SK-N-DZ (cell line): ENCODE measurements at places on chromosomes 3 and 15.
A peak's percentile ranks its signal among the peaks of the same experiment; 100 is the strongest.

DNA sequence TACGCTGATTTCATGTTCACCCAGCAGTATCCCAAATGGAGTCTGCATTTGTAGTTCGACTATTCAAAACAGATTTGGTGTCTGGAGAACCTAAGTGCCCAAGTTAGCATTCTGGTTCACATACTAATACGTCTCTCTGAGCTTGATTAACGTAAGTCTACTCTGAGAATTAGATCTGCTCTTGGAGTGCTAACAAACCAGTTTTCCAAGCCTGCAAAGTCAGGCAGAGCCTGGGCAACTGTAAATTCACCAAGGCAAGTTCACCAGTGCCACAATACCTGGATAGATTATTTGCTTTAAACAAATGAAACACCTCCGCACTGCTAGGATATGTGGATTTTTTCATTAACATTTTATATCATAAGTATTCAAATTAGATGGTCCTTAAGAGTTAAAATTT, 912.6 kb downstream of the ROBO1 start:
- DNase-seq = no peak

DNA sequence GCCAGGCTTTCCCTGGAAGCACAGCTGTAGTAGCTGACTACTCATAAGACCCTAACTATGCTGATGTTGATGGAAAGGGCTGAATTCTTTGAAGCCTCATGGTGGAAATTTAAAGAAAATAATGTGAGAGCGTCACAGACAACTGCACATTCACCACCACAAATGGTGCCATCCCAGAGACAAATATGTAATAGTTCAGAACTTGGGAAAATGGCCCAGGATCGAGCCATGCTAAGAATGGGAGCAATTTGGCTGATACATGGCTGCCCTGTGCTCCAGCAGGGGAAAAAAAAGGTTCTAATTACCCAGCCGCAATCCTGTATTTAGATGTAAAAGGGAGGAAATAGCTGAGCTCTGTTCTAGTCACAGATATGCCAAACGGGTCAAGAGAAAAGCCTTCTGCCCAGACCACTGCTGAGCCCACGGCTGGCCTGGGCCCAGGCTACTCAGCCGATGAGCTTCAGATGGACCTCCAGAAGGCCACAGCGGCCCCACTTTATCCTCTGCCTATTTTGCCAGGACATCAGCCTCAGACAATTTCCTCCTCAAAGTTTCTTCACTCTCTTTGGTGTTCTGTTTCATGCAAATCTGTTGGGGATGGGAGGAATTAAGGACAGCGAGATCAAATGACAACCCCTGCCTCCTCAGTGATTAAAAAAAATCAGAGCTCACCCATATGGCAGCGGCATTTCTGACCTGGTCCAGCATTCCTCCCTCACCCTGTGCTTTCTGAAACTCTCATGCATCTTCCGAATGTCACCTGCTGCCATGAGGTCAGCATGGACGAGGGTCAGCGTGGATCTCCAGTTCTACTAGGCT, 54.5 kb upstream of the MEX3B start:
- no peak for DNase-seq

DNA sequence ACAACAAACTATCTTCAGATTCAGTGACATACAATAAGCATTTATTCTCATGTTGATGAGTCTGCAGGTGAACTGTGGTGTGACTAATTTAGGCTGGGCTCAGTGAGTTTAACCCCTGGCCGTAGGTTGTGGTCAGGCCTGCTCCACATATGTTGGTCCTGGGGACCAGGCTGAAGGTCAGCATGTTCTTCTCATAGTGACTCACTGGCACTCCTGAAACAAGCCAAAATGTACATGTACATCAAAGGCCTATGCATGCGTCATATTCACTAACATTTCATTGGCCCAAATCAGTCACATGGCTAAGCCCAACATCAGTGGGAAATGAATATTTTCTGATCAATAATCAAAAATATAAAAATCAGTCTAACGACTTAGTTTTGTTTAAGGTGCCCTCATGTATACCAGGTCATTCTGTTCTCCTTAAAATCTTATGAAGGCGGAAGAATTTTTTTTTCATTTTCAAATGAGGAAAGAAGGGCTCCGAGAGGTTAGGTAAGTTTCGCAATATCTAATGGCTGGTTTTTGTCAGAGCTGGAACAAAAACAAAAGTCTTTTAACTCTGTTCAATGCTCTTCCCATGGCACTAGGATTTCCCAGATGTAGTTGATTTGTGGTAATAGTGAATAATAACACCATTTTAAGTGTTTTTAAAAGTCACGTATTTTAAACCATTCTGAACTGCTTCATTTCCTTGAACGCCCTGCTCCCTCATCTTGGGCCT, 148.5 kb downstream of the MFSD1 start:
- DNase-seq = no peak

DNA sequence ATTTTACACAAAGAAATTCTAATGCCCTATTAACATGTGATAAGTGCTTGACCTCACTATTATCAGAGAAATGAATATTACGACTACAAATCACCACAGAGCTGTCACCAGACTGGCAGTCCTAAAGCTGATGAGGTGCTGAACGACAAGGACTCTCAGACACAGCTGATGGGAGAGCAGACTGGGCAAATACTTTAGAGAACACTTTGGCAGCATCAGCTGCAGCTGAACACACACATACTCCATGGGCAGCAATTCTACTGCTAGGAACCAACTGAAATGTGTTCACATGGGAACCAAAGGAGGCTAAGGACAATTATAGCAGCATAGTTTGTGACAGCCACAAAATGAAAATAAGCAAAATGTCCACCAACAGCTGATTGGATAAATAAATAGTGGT, 45.5 kb downstream of the SUSD5 start:
- no peak for DNase-seq

DNA sequence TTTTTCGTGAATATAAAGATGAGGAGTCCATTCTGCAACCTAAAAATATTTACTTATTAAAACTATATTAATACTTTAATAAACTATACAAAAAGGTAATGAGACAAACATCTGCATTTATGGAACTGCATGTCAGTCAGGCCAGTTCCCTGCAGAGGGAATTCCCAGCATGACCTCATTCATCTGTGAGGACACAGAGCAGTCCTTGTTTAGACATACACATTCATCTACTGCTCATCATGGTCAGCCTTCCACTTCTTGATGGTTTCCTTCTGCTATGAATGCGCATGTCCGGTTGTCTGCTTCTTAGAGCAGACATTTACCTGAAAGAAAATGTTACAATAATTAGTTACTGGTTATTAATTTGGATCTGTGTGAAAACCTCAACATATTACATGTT, 3.3 kb upstream of the ACTR8 start:
- DNase-seq = no peak

- no peak for DNase-seq
Measured at GRCh38 chr15:80599359-80599758, 95.8 kb upstream of the ABHD17C start.

DNA sequence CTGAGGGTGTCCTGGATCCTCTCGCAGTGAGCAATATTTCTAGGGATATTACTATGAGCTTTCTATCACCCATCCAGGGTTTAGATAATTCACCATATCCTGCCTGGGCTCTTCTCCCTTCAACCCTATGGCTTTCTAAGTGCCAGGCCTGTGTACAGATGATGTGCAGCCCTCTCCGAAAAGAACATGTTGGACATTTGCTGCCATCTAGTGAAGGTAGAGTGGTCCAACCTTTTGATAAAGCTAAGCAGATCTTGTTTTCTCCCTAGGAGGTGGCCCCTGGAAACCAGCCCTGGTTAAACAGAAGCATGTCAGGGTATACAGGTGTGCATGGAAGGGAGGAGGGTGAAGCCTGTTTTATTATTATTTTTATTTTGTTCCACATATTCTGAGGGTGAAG, 27.9 kb upstream of the SCN10A start:
- peak; percentile 49 for DNase-seq

DNA sequence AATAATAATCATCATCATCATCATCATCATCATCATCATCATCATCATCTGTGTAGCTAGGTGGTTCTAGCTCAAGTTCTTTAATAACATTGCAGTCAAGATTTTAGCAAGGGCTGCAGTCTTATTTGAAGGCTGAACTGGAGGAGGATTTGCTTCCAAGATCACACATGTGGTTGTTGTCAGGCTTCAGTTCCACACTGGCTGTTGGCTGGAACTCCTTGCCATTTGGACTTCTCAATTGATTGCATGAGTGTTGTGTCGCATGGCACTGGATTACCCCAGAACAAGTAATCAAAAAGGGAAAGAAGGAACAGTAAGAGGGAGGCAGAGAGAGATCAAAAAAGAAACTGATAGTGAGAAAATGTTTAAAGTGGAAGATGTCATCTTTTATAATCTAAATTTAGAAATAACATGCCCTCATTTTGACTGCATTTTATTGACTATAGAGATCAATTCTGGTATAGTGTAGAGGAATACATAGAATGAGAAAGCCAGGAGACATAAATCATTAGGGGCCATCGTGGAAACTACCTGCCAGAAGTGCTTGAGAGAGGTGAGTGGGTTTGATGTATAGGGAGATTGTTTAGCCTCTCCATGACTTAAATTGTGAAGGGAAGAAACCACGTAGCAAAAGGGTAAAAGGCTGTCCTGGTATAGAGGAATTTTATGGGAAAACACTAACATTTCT, 346.6 kb upstream of the RBMS3 start:
- no peak for DNase-seq

DNA sequence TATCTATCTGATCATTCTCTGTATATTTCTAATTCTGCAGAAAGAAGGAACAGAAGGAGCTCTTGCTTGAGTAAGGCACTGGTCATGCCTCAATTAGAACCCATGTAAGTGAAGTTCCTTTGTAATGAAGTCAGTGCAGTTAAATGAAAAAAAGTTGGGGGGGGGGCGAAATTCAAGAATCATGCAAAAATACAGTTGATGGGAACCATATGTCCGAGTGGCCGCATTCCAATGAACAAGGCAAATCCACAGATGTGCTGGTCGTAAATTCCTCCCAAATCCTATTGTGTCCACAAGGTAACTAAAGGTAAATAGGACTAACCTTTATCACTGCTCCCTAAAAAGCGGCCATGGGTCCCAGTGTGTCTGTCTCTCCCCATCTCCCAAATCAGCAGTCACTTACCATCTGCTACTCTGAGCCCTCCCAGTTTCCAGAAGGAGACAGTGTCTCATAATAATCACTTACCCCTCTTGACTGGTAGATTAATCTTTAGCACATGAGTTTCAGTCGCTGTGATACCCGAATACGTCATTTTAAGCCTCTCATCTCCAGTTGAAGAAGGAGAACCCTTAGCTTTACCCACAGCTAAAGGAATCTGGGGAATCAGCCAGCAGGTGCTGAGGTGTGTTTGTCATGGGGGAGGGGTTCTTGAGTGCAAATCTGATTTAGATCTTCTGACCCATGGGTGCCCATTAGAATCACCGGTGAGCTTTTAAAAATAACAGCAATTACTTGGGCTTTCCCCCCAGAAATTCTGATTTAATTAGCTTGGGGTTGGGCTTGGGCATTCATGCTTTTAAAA, 56.3 kb upstream of the EPHB3 start:
- no peak for DNase-seq

DNA sequence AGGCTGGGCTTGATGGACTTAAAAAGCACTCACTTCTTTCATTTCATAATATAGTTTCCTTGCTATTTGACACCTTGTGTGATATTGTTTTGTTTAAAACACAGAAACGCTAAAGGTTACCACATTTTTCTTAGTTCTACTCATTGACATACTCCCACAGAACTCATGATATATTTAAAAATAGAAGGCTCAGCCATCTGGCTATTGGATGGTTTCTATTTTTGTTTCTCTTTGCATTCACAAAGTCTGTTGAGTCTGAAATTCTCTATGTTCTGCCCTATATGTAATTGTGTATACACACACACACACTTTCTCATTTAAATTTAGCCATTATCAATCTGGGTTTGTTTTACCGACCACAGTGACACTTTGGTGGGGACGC, 128.2 kb downstream of the SOX2 start:
- no peak for DNase-seq

GRCh38 chr15:45326280-45326679, 52.1 kb downstream of the GATM start:
- no peak for DNase-seq

DNA sequence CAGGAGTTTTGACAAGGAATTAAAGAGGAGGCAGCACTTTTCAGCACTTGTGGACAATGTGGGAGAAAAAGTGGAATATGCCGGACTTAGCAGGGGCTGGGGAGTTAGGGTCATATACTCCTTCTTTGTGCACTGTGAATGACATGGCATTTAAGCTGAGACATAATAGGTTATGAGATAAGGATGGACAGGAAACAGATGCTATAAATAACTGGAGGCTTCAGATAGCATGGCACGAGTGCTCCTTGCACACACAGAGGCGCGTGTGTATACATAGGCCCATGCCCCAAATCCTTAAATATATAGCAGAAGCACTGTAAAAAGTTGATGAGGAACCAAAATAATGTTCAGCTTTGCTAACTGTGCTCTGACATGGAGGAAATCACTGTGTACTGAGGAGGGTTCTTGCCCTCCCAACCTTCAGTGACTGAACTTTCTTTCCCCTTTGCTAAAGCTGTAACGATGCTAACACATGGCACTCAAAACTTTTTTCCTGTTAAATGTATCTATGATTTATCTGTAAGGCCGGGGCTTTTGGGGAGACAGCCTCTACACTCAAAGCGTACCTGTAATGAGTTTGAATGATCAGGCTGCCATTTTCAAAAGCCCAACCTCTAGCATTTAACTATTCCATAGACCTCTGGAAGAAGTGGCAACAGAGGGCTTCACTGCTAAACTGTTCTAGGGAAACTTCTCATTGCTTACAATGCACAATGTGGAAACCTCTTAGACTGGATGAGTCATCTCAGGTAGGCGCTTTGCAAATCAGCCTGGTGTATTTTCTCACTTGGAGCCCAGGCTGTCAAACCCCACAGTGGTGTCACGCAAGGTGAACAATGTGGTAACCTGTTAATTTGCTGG, 784.6 kb downstream of the NR2F2 start:
- DNase-seq = no peak

- DNase-seq = no peak
Measured at GRCh38 chr3:101675709-101676215, 1.2 kb downstream of the ZBTB11 start.

DNA sequence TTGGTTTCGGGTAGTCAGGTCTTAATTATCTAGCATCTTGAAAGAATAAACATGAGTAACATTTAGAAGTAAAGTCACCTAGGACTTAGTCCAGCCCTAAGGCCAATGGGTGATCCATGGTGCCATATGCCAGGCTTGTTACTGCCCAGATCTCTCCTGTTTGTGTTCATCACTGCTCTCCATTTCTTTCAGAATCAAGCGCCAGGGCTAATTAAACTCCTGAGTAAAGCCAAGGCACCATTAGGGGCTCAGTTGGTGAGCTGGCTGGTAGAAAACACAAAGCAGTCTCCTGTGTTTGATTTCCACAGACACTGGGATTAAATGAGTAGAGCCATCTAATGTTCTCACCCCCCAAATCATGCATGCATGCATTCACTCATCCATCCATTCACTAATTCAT, 11.3 kb downstream of the CYP19A1 start:
- no peak for DNase-seq

- no peak for DNase-seq
Measured at GRCh38 chr15:75631935-75632334, 6.4 kb upstream of the SNUPN start.

DNA sequence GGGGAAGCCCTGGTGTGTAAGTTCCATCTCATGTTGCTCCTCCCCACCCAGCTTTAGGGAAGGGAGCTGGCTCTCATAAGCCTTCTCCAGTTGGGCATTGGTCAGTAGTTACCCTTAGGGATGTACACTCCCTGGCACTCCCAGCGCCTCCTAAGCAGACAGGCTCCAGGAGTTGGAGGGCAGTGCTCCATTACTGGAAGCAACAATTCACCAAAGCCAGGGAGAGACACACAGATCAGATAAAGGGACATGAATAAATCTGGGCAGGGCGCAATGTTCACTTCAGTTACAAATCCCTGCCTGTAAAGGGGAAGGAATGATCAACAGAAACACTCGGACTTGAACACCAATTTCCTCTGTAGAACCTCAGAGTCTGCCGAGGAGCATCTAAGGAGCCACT, 169.1 kb upstream of the CTNNB1 start:
- DNase-seq = no peak
